ENCODE measurements at places on chromosomes 16 and 17.
A peak's percentile ranks its signal among the peaks of the same experiment; 100 is the strongest.

GRCh38 chr17:39170109-39170508, 4.1 kb upstream of the ARL5C start:
- no peak overlapping the region for H3K27ac ChIP-seq
- no peak for DNase-seq

DNA sequence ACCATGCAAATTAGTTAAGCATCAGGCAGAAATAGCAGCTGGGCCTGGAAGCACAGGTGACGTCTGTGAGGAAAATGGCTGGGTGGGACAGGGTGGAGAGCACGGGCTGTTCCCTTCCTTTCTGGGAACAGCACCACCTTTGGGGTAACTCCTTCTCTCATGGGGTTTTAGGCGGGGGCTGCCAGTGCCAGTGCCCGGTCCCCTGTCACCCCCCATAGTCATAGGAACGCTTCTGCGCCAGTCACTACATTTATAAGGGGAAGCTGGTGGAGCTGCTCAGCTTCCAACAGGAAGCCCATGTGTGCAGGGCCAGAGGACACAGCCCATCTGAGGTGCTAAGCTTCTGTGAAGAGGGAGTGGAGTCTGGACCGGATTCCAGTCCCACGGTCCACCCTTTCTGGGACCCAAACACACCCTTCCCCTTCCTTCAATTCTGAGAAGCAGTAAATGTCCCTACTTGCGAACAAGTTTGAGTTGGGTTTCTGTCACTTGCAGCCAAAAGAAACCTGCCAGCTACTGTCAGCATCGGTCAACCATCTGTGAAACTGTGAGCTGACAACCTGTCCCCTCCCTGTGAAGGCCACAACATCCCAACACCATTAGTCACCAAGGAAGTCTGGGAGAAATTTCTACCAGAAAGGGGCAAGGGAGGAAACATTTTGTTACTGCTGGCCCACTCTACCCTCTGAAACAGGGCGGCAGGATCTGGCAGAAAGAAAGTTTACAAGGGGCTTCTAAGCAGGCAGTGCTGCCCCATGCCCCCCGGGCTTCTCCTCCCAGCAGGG, 86.0 kb upstream of the AMZ2 start:
- no peak for DNase-seq
- H3K27me3 ChIP-seq, result no peaks in the 10 kb centered on the region
- no peak overlapping the region for H3K4me3 ChIP-seq
- H3K27ac ChIP-seq, result no peak overlapping the region
- H3K36me3 ChIP-seq, result no peaks in the 10 kb centered on the region

GRCh38 chr16:24939738-24940137, 75.4 kb downstream of the ARHGAP17 start:
- DNase-seq, result no peak
- no peak overlapping the region for H3K27ac ChIP-seq
- no peaks in the 10 kb centered on the region for H3K27me3 ChIP-seq
- no peak overlapping the region for H3K4me3 ChIP-seq
- peaks cover 38% of the 10 kb centered on the region for H3K36me3 ChIP-seq

GRCh38 chr16:9479008-9479407, 387.6 kb downstream of the HAPSTR1 start:
- no peak for DNase-seq
- H3K27me3 ChIP-seq, result peaks cover 4% of the 10 kb centered on the region
- no peak overlapping the region for H3K27ac ChIP-seq

DNA sequence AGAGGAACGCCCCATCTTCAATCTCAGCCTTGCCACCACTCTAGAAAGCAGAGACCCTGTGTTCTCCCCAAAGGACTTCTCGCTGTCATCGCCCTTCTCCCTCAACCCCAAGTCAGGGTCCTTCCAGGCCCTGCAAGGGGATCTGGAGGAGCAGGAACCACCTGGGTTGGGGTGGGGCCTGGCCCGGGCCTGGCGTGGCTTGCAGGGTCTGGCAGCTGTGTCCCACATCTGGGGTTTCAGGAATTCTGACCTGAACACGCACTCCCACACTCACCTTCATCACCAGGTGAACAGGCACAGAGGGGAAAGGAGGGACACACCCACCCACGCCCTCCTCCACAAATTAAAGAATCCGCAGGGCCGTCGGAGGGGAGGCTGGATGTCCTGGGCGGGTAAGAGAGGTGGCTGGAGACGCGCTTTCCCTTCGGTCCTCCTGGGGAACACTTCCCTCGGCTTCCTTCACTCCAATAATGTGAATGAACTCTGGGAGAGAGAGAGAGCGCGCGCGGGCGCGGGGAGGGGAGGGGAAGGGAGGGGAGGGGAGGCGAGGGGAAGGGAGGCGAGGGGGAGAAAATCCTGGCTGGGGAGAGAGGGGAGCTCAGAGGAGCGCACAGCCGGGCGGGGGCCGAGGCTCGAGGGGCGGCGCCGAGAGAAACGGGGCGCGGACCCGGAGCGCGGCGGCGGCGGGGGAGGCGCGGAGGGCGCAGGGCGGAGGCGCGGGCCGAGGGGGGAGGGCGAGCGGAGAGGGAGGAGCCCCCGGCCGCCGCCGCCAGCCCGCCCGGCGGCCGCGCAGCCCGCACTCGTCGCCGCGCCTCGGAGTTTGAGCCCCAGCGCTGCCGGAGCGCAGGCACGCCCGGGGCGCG, at the start of gene CACNG4:
CACNG4 (plus strand) TSS at position 799 of the 863 bp plus-strand sequence. CDS start 205 bp downstream, outside the sequence.
- peaks cover 26% of the 10 kb centered on the region for H3K4me1 ChIP-seq
- peaks cover 75% of the 10 kb centered on the region for H3K27me3 ChIP-seq
- peak within 1 kb of the TSS; percentile 39 for H3K27ac ChIP-seq
- DNase-seq, result peak; percentile 41

DNA sequence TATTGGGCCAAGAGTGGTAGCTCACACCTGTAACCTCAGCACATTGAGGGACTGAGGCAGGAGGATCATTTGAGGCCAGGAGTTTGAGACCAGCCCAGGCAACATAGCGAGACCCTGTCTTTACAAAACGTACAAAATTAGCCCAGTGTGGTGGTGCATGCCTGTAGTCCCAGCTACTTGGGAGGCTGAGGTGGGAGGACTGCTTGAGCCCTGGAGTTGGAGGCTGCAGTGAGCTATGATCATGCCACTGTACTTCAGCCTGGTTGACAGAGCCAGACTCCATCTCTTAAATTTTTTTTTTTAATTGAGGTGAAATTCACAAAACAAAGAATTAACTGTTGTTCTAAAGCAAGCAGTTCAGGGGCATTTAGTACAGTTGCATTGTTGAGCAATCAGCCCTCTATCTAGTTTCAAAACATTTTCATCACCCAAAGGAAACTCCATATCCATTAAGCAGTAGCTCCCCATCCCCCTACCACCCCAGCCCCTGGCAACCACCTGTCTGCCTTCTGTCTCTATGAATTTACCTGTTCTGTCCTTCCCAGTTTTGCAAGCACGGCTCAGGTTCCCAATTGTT, 15.6 kb downstream of the SNX29 start:
- no peak overlapping the region for H3K27ac ChIP-seq
- no peak for DNase-seq
- H3K36me3 ChIP-seq, result no peaks in the 10 kb centered on the region
- no peaks in the 10 kb centered on the region for H3K27me3 ChIP-seq
- no peak overlapping the region for H3K4me3 ChIP-seq

GRCh38 chr16:10957771-10958482, 13.6 kb downstream of the CLEC16A start:
- H3K4me3 ChIP-seq, result no peak overlapping the region
- DNase-seq, result no peak

DNA sequence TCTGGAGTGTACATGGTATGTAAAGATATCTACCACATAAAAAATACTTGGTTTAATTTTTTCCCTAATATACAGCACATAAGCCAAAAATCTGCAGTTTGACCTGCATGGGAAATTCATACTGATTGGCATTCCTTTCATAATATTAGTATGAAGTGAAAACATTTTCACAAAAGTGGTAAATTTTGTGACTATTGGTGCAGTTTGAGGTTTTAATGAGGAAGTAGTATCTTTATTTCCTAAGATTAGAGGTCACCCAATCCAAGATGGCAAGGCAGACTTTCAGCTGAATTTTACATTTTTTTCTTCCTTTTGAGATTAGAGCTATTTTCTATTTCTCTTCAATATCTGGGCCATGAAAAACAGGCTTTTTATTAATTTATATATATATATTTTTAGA, 21.2 kb downstream of the METTL9 start:
- no peak overlapping the region for H3K4me3 ChIP-seq
- no peak overlapping the region for H3K27ac ChIP-seq
- no peaks in the 10 kb centered on the region for H3K27me3 ChIP-seq
- H3K4me1 ChIP-seq, result peaks cover 4% of the 10 kb centered on the region
- peaks cover 23% of the 10 kb centered on the region for H3K36me3 ChIP-seq
- DNase-seq, result no peak

DNA sequence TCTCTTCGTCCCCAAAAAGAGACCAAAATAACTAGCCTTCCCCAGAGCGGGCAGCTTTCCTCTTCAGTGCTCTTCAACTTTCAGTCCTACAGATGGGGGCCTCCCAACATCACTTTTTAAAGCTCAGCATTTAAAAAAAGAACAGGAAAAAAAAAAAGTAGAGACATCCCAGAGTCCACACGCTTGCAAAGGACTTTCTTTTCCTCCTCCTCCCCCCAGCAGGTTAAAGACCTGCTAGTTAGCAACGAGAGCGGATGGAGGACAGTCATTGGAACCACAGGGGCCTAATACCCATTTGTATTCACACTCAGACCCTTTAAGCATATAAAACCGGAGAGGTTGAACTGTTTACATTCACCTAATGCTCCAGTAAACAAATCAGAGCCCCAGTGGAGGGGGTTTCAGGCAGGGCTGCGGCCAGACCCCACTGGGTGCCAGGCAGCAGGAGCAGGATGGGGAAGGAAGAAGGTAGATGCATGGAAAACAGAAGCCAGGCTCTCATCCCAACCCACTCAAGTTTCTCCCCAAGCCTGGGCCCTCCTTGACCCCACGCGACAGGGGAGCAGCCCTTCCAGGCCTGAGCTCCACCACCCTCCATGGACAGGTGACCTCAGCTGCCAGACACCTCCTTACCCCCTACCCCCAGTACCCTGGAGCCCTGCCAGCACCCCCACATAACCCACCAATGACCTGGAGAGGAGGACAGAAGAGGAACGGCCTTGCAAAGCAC, 15.2 kb downstream of the ZFHX3 start:
- no peaks in the 10 kb centered on the region for H3K36me3 ChIP-seq
- peaks cover 94% of the 10 kb centered on the region for H3K4me1 ChIP-seq
- peak overlapping the region; percentile 42 for H3K4me3 ChIP-seq

DNA sequence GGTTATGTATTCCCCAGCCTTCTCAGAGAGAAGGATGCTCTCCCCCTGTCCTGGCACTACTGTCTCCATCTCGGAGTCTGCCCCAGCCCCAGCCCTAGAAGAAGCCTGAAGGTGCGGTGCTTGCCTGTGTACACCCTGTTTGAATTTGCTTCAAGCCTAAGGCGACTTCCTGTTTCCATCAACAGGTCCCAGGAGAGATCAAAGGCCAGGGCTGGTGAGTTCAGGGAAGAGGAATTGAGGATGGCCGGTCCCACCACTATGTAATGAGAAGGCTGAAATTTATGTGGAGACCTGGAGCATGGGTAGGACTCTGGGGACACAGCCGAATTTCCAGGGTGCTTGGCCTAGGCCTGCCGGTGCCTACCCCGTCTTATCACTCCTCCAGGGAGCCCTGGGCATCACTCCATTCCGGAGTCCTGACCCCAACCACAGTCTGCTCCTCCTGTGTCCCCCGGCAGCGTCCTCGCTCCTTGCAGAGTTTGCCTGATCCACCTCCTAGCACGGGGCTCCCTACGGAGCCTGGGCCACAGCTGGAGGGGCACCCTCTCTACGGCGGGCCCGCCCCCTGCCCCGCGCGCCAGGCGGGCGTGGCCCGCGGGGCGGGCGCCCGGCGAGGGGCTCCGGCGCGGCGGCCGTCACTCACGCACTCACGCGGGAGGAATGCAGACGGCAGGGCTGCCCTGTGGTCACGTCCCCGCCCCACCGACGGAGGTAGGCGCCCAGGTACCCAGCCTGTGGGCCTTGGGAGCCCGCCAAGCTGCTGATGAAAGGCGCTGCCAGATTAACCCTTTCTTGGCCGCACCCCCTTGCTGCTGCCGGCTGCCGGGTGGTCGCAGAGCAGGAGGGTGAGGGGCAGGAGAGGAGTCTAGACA, 53.8 kb upstream of the TAC4 start:
- peaks cover 49% of the 10 kb centered on the region for H3K4me1 ChIP-seq
- H3K36me3 ChIP-seq, result no peaks in the 10 kb centered on the region
- H3K27ac ChIP-seq, result peak overlapping the region; percentile 53
- DNase-seq, result peak; percentile 67

GRCh38 chr17:8800656-8801055, 1.5 kb upstream of the MFSD6L start:
- H3K4me1 ChIP-seq, result peaks cover 11% of the 10 kb centered on the region
- no peak for DNase-seq
- no peaks in the 10 kb centered on the region for H3K36me3 ChIP-seq
- peaks cover 35% of the 10 kb centered on the region for H3K27me3 ChIP-seq

GRCh38 chr16:88301431-88301830, 81.3 kb upstream of the ZNF469 start:
- H3K36me3 ChIP-seq, result peaks cover 2% of the 10 kb centered on the region
- H3K27ac ChIP-seq, result no peak overlapping the region
- H3K27me3 ChIP-seq, result no peaks in the 10 kb centered on the region
- DNase-seq, result no peak
- H3K4me1 ChIP-seq, result peaks cover 51% of the 10 kb centered on the region

DNA sequence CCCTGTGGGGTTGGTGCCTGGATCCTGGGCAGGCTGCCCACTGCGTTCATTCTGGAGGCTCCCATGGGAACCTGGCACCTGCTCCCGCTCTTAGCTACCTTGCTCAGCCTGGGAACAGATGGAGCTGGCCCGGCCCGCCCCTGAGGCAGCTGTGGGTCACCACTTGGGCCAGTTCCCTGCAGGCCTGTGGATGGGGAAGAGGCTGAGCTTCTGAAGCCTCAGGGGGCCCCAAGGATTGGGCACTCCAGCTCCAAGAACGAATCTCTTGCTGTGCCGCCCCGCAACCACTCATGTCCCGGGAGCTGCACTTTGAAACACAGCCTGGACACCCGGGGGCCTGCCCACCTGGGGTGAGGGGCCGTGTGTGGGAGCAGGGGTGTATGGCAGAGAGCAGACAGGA, 37.7 kb downstream of the BAHCC1 start:
- H3K27me3 ChIP-seq, result no peaks in the 10 kb centered on the region
- no peaks in the 10 kb centered on the region for H3K4me1 ChIP-seq
- no peak for DNase-seq
- no peak overlapping the region for H3K4me3 ChIP-seq

- DNase-seq, result no peak
- peak overlapping the region; percentile 52 for H3K4me3 ChIP-seq
- peaks cover 27% of the 10 kb centered on the region for H3K36me3 ChIP-seq
- no peaks in the 10 kb centered on the region for H3K27me3 ChIP-seq
- H3K4me1 ChIP-seq, result peaks cover 48% of the 10 kb centered on the region
Measured at GRCh38 chr17:48055531-48056245, 7.5 kb downstream of the NFE2L1 start.

DNA sequence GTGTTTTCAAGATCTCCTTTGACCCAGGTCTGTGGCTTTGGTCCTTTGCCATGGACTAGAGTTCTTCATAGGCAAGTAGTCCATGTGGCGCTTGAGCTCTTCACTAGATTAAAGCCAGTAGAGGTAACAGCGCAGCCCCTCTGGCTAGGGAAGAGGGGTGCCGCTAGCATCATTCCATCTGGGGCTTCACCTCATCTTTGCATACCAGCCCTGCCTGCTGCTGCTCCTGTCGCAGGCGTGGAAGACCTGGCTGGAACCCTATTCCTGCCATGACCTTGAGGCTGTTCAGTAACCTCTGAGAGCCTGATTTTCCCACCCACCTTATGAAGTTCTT, 198.4 kb downstream of the MSI2 start:
- peak overlapping the region; percentile 91 for H3K27ac ChIP-seq
- H3K27me3 ChIP-seq, result no peaks in the 10 kb centered on the region
- peaks cover 4% of the 10 kb centered on the region for H3K36me3 ChIP-seq
- H3K4me3 ChIP-seq, result no peak overlapping the region

GRCh38 chr16:84712138-84712671, 12.4 kb downstream of the USP10 start:
- H3K36me3 ChIP-seq, result peaks cover 3% of the 10 kb centered on the region
- no peak overlapping the region for H3K4me3 ChIP-seq
- H3K4me1 ChIP-seq, result peaks cover 14% of the 10 kb centered on the region
- H3K27me3 ChIP-seq, result no peaks in the 10 kb centered on the region

Measured in mesothelial cell of epicardium (in vitro differentiated cells).